ENCODE measurements at places on chromosomes 5 and 9. TPM values are rescaled to one million over a fixed set of nuclear protein-coding genes. Genes with fewer than 3 reads are reported as not detected.

The SPATA31E1 gene
- total RNA-seq = not detected

The PCDHGB1 gene
- total RNA-seq = 7.6 TPM

The GABRA6 gene
- not detected for total RNA-seq

The CCL28 gene
- 0.57 TPM for total RNA-seq

The SURF6 gene
- total RNA-seq = 36.6 TPM

The C1QTNF2 gene
- total RNA-seq = 0.39 TPM

The ATP10B gene
- not detected for total RNA-seq

The SLC34A1 gene
- total RNA-seq = not detected

The VLDLR gene
- total RNA-seq = 4.5 TPM

The LCN10 gene
- total RNA-seq = 0.35 TPM

The PCDHA9 gene
- 0.37 TPM for total RNA-seq

The TNC gene
- total RNA-seq = 206 TPM

- DNase-seq = no peak
- no peaks in the 10 kb centered on the region for H3K4me1 ChIP-seq
- H3K27me3 ChIP-seq = peaks cover 7% of the 10 kb centered on the region
- H3K4me3 ChIP-seq = no peak overlapping the region
These were observed 213.1 kb downstream of the MSX2 start for GRCh38 chr5:174937201-174938123.

- H3K27ac ChIP-seq = no peak overlapping the region
- H3K27me3 ChIP-seq = no peaks in the 10 kb centered on the region
- no peaks in the 10 kb centered on the region for H3K36me3 ChIP-seq
- DNase-seq = peak; percentile 48
These were observed 176.1 kb upstream of the RASEF start for GRCh38 chr9:83238871-83239640.

DNA sequence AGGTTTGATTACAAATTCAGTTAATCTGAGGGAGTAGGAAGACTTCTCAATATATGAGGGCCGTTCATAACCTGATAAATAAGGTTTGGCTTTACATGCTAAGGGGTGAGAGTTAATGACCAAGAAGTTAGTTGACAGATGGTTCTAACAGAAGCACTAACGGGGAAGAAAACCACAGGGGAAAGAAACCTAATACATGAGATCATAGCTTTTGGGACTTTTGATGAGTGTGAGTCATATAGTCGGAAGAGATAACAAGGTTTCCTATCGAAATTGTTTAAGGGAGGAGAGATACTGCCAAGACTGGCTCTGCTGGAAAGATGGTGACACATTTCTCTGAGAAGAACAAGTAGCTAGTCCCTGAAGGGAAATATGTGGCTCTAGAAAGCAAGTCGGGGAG lies 140.1 kb downstream of the COX7C start:
- H3K4me3 ChIP-seq = no peak overlapping the region
- no peak overlapping the region for H3K27ac ChIP-seq
- no peaks in the 10 kb centered on the region for H3K27me3 ChIP-seq
- DNase-seq = peak; percentile 26
- H3K36me3 ChIP-seq = no peaks in the 10 kb centered on the region

- no peaks in the 10 kb centered on the region for H3K36me3 ChIP-seq
- H3K27me3 ChIP-seq = peaks cover 36% of the 10 kb centered on the region
- H3K4me1 ChIP-seq = no peaks in the 10 kb centered on the region
- no peak overlapping the region for H3K4me3 ChIP-seq
- DNase-seq = no peak
These were observed 10.5 kb downstream of the ELOVL7 start for GRCh38 chr5:60833520-60833919.

- H3K4me3 ChIP-seq = no peak overlapping the region
- H3K27ac ChIP-seq = no peak overlapping the region
- H3K4me1 ChIP-seq = peaks cover 3% of the 10 kb centered on the region
- peak; percentile 54 for DNase-seq
- H3K27me3 ChIP-seq = no peaks in the 10 kb centered on the region
These were observed 25.9 kb upstream of the IDNK start for GRCh38 chr9:83596899-83597504.

DNA sequence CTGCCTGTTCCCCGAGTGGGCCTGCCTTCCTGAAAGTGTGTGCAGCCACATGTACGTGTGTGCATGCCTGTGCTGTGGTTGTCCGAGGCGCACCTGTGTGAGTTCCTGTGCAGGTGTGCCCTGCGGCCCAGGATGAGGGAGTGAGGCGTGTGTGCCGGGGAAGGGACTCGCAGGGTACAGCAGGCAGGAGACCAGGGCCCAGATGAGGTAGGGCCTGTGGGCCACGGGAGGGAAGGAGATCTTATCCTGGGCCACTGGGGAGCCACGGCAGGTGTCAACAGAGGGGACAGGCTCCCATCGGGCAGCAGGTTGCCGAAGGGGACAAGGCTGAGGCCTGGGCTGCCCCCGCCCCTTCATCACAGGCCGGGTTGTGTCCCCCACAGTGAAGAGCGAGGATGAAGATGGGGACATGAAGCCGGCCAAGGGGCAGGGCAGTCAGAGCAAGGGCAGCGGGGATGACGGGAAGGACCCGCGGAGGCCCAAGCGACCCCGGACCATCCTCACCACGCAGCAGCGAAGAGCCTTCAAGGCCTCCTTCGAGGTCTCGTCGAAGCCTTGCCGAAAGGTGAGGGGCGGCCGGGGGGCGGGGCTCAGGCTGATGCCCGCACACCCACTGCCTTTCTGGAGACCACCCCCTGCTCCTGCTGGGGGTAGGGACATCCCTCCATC lies 79.2 kb downstream of the LMX1B start:
- peaks cover 19% of the 10 kb centered on the region for H3K27me3 ChIP-seq
- no peak for DNase-seq
- H3K4me3 ChIP-seq = no peak overlapping the region
- H3K27ac ChIP-seq = no peak overlapping the region
- no peaks in the 10 kb centered on the region for H3K36me3 ChIP-seq
- no peaks in the 10 kb centered on the region for H3K4me1 ChIP-seq

- no peak overlapping the region for H3K27ac ChIP-seq
- no peak overlapping the region for H3K4me3 ChIP-seq
- H3K27me3 ChIP-seq = no peaks in the 10 kb centered on the region
- H3K4me1 ChIP-seq = peaks cover 3% of the 10 kb centered on the region
These were observed 28.2 kb downstream of the DBH start for GRCh38 chr9:133664173-133665050.

DNA sequence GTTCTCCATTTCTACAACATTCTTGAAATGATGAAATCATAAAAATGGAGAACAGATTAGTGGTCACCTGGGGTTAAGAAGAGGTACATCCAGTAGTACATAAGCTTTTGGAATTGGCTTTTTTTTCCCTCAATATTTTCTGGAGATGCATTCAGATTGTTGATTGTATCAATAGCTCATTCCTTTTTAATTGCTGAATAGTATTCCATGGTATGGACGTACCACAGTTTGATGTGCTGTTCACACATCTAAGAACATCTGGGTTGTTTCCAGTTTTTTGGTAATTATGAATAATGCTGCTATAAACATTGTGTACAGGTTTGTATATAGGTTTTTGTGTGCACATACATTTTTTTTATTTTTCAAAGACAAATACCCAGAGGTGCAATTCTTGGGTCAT lies 130.0 kb downstream of the PPP2R2B start:
- H3K4me3 ChIP-seq = no peak overlapping the region
- H3K36me3 ChIP-seq = no peaks in the 10 kb centered on the region
- DNase-seq = no peak
- no peaks in the 10 kb centered on the region for H3K4me1 ChIP-seq

DNA sequence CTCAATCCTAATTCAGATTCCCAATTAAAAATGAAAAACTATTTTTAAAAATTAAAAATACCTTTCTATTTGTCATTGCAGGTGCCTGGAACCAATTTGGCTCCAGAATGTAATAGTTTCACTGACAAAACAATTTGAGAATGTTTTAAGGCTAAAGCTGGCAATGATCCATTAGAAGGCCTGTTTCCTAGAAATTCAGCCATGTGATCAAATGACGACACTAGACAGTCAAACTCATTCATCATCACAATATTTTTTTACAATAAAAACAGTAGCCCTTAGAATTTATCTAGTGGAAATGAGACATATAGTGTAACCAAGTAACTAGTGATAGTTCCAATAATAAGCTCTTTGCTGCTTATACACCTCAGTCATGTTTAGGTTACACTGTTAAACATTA lies 75.4 kb upstream of the MAP3K1 start:
- H3K27ac ChIP-seq = no peak overlapping the region
- H3K27me3 ChIP-seq = no peaks in the 10 kb centered on the region
- H3K36me3 ChIP-seq = no peaks in the 10 kb centered on the region

DNA sequence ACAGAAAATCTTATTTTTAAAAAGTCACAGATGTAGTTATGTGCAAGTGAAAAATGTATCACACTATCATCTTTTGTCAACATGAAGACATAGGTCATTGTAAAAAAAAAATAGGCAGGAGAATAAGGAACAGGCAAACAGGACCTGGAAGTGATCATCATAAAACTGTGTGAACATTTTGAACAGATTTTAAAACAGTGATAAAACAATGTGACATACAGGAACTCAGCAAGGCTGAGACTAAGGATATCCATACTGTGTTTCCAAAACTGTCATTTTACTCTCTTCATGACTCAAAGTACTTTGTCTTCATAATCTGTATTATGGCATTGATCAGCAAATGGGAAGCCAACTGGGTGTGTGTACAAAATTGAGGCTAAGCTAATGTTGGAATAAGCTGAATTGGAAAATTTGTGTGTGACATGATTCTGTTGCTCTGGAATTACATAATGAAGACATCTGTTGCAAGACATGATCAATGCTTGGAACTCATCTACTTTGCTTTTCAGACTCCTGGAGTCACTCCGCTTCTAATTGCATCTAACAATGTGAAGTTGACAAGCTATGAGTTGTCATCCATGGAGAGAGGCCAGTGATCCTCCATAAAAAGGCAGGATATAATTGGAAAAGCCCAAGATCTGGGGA lies 978.7 kb upstream of the NUDT12 start:
- peaks cover 26% of the 10 kb centered on the region for H3K4me1 ChIP-seq
- no peaks in the 10 kb centered on the region for H3K36me3 ChIP-seq
- H3K27ac ChIP-seq = peak overlapping the region; percentile 64

DNA sequence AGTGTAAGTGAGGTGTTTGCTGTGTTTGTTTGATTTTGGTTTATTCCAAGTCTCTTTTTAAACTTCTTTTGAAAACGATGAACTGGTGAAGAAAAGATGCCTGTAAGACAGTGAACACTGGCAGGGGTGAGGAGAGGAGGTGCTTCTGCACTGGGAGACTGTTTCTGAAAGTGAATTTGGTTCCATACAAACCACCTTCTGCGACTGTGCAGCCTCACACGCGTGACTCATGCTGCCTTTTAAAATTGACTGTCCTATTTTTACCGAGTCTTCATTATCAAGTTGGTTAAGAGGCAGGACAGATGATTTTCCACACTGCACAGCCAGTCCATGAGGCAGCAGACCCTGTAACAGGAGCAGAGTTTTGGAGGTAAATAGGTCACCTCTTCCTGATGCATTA lies 340.6 kb downstream of the MTRR start:
- H3K27me3 ChIP-seq = no peaks in the 10 kb centered on the region
- H3K27ac ChIP-seq = no peak overlapping the region
- no peaks in the 10 kb centered on the region for H3K4me1 ChIP-seq
- no peak overlapping the region for H3K4me3 ChIP-seq
- no peak for DNase-seq
- H3K36me3 ChIP-seq = no peaks in the 10 kb centered on the region

DNA sequence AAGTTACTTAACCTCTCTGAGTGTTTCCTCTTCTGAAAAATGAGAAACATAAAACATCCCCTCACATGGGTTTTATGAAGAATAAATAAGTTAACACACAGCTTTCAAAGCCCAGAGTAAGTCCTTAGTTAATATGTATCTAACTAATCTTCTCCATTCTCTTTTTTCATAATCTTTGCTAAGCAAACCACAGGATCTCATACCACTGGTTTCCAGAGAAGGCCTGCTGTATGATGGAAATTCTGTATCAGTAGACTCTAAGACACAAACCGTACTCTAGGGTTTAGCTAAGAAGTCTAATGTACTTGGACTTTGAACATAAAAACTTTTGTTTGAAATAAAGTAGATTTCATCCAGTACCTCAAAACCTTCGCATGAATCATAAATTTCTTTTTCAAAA lies 307.9 kb downstream of the SPOCK1 start:
- H3K4me1 ChIP-seq = no peaks in the 10 kb centered on the region
- H3K27me3 ChIP-seq = peaks cover 6% of the 10 kb centered on the region
- H3K4me3 ChIP-seq = no peak overlapping the region
- no peak overlapping the region for H3K27ac ChIP-seq

DNA sequence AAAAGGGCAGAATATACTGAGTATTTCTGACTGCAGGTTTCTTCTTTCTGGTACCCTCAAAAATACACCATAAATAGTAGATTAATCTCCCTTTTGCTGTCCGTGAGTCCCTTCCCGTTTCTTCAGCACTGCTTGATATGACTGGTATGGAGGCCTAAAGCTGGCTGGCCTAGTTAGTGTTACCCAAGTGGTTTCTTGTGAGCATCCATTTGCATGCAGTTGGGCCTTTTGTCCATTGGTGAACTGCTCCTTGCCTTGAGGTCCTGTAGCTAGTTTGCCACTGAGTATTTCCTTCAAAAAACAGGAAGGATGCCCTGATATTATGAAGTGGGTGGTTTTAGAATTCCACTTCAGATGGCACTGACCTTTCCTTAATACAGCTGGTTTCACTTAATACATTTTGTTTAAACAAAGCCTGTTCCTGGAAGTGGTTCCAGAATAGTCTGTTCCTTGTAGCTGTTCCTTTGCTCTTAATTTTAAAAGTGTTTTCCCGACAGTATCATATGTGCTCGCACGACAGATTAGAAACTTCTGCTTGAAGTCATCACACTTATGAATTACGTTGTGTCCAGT lies 40.0 kb upstream of the ABL1 start:
- H3K27ac ChIP-seq = no peak overlapping the region
- no peaks in the 10 kb centered on the region for H3K27me3 ChIP-seq
- no peaks in the 10 kb centered on the region for H3K4me1 ChIP-seq
- H3K4me3 ChIP-seq = no peak overlapping the region

DNA sequence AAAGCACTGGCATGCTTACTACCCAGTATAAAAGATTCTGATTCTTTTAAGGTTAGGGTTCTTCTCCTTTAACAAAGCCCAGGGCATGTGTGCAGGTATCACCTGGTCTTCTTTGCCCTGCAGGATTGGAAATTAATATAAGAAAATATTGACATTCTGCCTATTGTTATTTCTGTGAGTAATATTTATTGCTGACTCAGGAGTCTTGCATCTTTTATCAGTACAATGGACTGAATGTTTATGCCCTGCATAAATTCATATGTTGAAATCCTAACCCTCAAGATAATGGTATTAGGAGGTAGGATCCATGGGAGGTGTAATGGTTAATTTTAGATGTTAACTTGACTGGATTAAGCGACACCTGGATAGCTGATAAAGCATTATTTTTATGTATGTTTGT lies 189.0 kb downstream of the LRRC70 start:
- H3K27me3 ChIP-seq = no peaks in the 10 kb centered on the region
- H3K27ac ChIP-seq = no peak overlapping the region
- no peak overlapping the region for H3K4me3 ChIP-seq
- no peak for DNase-seq
